ENCODE measurements at places on chromosomes 4 and X.
A peak's percentile ranks its signal among the peaks of the same experiment; 100 is the strongest.

DNA sequence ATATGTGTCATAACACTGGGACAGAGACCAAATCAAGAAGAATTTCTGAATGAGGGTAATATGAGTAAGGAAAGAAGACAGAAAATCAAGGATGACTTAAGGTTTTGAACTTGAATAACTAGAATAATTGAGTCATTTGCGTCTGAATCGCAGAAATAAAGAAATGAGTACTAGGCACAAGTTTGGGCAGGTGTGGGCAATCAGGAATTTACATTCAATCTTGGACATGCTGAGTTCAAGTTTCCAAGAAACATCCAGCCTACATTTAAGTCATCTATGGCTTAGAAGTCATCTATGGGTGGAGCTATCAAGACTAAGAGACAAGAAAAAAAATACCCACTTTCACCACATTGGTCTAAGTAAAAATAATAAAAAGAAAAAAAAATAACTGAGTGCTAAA, 30.4 kb upstream of the WDR44 start:
- no peak for DNase-seq

GRCh38 chr4:56241500-56241899, 145.8 kb downstream of the AASDH start:
- DNase-seq: no peak

DNA sequence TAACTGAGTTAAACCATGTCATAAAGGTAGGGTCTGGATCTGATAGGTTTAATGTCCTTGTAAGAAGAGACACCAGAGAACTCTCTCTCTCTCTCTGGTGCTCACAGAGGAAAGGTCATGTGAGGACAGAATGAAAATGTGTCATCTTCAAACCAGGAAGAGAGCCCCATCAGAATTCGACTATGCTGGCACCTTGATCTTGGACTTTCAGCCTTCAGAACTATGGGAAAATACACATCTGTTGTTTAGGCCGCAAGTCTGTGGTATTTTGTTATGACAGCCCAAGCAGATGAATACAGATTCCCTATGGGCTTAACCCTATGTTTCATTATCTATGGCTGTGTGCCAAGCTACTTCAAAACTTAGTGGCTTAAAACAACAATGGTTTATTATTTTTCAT, 105.5 kb upstream of the DDIT4L start:
- DNase-seq: no peak

GRCh38 chr4:173529477-173530325, at the start of gene HAND2:
Gene HAND2, minus strand, starts transcription at chr4:173530229. Its CDS starts 940 bp downstream, at chr4:173529289.
- DNase-seq: no peak

DNA sequence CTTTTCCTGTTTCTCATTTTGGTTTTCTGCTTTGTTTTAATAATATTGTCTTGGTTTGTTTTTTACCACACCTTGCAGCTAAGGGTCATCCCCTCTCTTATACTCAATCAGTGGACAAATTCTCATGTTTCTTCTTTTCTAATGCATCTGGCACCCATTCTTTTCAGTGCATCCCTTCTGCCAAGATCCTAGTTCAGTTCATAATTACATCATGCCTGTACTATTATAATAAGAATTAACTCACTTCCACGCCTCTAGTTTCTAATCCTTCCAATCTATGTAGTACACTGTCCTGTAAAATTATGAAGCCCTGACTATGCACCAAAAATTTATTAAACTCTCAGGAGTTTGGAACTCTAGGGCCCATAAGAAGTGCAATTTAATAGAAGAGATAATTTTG, 126.1 kb downstream of the FAT4 start:
- DNase-seq: no peak

DNA sequence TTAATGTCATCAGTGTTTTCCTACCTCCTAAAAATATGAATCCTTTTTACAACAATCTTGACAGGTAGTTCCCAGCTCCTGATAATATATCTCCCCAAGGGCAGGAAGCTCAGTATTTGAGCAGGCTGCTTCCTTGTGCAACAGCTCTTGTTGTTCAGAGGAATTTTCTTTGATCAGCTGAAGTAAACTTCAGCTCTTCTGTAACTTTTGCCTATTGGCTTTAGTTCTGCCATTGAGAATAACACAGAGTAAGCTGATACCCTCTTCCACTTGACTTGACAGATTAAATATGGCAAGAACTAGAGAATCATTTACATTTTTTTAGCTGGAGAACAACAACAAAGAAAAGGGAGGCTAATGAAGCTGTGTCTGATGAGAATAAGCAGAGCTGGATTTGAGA, 75.2 kb downstream of the LUZP4 start:
- no peak for DNase-seq

DNA sequence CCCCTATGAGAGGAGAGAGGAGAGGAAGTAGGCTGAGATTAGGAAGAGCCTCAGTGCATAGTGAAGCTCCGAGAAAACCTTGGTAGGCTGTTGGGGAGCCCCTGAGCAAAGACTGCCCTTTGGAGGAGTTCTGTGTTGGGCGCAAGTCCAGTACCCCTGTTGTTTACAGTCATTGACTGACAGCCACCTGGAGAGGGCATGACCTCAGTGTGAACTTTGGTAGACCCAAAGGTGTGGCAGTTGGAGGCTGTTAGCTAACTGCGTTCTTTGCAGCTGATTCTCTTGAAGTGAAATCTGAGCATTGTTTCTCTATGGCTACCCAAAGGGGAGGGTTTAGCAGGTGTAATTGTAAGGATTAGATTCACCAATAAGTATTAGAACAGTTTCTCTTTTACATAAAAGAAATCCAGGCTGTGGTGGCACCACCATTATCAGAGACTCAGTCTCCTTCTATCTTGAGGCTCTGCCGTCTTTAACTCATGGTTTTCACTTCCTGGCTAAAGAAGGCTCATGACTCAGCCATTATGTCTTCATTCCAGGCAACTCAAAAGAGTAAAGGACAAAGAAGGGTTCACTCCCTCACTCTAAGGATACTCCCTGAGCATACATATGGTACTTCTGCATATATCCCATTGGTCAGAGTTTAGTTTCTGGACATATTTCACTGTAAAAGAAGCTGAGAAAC, 33.4 kb downstream of the ANXA3 start:
- DNase-seq: no peak

DNA sequence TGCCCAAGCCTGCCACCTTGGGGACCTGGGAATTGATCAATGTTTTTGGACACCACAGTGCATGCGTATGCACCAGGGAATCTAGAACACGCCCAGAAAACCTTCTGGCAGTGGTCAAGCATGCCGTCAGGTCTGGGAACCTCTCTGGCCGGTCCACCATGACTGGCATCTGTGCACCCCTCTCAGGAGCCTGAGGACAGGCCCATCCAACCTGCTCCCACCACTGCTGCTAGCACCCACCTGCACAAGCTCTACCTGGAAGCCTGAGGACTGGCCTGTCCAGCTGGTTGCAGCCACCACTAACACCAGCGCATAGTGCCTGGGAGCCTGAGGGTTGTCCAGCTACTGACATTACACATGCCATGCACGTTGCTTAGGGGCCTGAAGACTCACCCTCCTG, 162.1 kb upstream of the GALNTL6 start:
- no peak for DNase-seq

- peak; percentile 10 for DNase-seq
Observed at GRCh38 chrX:152601848-152602616, 35.7 kb upstream of the GABRQ start.

- DNase-seq: no peak
Observed at GRCh38 chr4:42104521-42104920, 47.9 kb downstream of the BEND4 start.

DNA sequence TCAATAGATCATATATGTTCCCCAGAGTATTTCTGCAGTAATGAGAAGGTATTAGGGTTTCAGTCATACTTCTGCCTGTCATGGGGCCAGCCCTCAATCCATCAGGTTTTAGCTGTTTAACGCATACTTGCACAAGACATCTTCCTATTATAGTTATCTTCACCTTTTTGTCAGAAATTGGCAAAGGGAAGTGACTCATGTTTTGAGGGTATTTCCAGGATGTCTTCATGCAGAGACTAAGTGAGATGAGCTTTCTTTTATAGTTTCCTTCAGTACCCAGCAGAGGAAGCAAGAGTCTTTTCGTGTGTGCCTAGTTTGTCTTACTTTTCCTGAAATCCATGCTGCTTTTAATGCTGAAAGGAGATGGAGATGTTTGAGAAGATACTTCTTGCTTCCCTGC, 9.5 kb downstream of the CSTF2 start:
- DNase-seq: no peak

- no peak for DNase-seq
Observed at GRCh38 chrX:40394302-40394701, 186.5 kb upstream of the ATP6AP2 start.

GRCh38 chr4:175444512-175444911, 367.6 kb downstream of the GPM6A start:
- no peak for DNase-seq

- no peak for DNase-seq
Observed at GRCh38 chr4:138444260-138444659, 202.1 kb upstream of the SLC7A11 start.

- DNase-seq: no peak
Observed at GRCh38 chrX:10492250-10492649, 128.1 kb downstream of the MID1 start.

DNA sequence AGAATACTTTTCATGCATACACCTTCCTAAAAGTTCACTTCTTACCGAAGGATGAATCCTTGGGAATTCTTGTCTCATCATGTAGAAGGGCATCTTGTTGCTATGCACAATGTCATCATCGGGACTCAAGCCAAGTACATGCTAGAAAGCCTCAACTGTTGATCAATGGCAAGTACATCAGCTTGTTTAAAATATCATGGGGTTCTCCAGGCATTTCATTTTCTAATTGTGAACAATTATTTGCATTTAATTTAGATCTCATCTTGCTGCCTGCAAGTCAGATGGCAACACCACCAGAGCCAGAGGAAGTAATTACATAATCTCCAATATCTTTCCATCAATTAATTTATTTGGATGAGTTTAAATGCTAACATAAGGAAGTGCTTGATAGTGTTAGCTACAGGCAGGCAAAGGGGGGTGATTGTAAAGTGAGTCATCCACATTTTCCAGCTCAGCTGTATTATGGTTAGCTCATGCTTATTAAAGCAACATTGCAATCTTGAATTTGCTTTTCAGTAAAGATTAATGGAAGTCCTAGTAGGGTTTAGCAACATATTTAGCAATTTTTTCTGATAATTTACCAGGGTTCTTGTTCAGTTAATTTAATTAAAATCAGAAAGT, 356.5 kb downstream of the CBLL2 start:
- no peak for DNase-seq

- no peak for DNase-seq
Observed at GRCh38 chrX:13763489-13763888, 28.9 kb downstream of the OFD1 start.

DNA sequence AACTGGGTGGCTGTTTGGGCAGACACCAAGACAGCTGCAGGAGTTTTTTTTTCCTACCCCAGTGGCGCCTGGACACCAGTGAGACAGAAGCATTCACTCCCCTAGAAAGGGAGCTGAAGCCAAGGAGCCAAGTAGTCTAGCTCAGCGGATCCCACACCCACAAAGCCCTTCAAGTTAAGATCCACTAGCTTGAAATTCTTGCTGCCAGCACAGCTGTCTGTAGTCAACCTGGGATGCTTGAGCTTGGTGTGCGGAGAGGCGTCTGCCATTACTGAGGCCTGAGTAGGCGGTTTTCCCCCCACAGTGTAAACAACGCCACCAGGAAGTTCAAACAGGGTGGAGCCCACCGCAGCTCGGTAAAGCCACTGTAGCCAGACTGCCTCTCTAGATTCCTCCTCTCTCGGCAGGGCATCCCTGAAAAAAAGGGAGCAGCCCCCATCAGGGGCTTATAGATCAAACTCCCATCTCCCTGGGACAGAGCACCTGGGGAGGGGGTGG, 171.4 kb downstream of the ARHGEF9 start:
- DNase-seq: no peak

DNA sequence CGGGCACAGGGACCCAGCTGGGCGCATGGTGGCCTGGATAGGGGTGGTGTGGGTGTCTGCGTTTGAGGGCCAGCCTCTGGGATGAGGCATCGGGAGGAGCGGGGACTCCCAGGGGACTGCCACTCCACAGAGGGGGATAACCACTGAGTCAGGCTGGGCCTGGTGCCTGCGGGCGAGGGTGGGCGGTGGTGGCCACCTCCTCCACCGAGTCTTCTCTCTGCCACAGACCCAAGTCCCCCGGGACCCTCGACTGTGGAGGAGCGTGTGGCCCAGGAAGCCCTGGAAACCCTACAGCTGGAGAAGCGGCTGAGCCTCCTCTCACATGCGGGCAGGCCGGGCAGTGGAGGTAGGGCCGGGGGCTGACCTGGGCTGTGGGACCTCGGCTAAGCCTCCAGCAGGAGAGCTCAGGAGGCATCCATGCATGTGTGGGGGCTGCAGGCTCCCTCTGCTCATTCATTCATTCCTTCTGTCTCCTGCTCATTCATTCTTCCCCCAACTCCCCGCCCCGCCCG, 26.4 kb downstream of the DOK7 start:
- DNase-seq: no peak

DNA sequence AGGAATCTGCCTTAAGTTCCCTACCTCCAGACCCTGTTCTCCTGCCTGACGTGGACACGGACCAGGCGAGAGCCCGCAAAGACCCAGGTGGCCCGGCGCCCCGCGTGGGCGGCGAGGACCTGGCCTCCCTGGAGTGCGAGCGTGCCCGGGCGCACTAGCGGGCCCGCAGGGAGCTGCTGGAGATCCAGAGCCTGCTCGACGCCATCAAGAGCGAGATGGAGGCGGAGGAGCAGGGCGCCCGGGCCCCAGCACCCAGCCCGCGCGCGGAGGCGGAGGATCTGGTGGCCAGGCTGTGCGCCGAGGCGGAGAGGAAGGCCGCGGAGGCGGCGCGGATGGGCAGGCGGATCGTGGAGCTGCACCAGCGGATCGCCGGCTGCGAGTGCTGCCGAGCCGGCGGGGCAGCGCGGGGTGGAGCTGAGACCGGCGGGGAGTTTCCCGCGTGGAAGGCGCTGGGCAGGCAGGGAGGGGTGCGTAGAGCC, 18.2 kb downstream of the MRFAP1 start:
- no peak for DNase-seq

- no peak for DNase-seq
Observed at GRCh38 chr4:53307210-53307609, 58.7 kb downstream of the SCFD2 start.

GRCh38 chr4:152723236-152723635, 43.4 kb upstream of the TMEM154 start:
- DNase-seq: no peak

DNA sequence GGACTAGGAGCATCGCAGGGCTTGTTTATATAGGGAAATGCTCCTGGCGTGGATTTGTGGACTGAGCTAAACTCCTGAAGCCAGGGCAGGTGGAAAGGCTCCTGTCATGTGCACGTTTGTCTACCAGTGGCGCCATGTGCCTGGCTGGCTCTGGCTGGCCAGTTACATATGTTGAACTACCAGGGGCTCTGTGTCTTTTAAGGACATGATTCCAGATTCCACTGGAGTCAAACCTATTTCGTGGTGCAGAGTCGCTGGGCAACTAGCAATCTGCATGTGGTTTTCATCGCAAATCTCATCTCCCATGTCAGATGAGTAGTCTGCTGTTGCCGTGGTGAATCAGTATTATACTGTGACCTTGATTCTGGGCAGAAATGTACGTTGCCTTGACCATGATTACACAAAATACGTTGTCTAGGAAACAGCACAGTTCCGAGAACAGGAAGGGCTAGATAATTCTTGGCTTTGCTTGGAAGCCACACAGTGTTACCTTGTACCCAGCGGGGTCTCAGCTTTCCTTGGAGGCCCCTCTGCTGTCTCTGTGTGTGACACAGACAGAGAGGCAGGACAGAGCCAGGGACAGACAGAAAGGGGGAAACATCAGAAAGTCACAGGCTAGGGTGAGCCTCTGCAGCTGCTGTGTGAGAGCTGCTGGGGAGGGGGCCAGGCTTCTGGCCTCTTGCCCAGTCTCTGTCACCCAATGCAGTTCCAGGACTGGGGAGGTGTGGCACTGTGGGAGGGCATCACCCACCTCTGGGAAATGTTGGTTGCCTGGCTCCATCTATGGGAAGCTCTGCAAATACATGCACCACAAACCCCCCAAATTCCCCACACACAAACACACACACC, 19.2 kb downstream of the PNMA6E start:
- DNase-seq: no peak
